ENCODE measurements at places on chromosomes 12 and 14. TPM values are rescaled to one million over a fixed set of nuclear protein-coding genes. Genes with fewer than 3 reads are reported as not detected.

- DNase-seq, result no peak
Observed at GRCh38 chr14:92207012-92207927, 85.5 kb downstream of the CPSF2 start.

RAD51AP1 gene
- 69.2 TPM for total RNA-seq

R3HDM2 gene
- total RNA-seq, result 47.2 TPM

GRCh38 chr14:74848768-74849167, 27.2 kb downstream of the PROX2 start:
- DNase-seq, result no peak

GRCh38 chr12:26086936-26087335, 37.9 kb downstream of the BHLHE41 start:
- DNase-seq, result no peak
